Ovary (tissue), 10 donors: ENCODE measurements at places on chromosomes 6 and 20. TPM values are rescaled to one million over a fixed set of nuclear protein-coding genes. Genes with fewer than 3 reads are reported as not detected.

SPEF1 gene
- 0.54 TPM for polyA plus RNA-seq

USP49 gene
- polyA plus RNA-seq = 2.0 TPM

SLPI gene
- 45.5 TPM for polyA plus RNA-seq

CFB gene
- polyA plus RNA-seq = 19.1 TPM

GSTA4 gene
- polyA plus RNA-seq = 309 TPM
